BJ (cell line): ENCODE measurements at places on chromosomes 5 and 9. TPM values are rescaled to one million over a fixed set of nuclear protein-coding genes. Genes with fewer than 3 reads are reported as not detected.
A peak's percentile ranks its signal among the peaks of the same experiment; 100 is the strongest.

The SLC22A4 gene
- polyA plus RNA-seq: 18.0 and 19.3 TPM in 2 replicates

The SPINK7 gene
- polyA plus RNA-seq: not detected in 2 replicates

The TSTD2 gene
- 15.4 and 18.4 TPM in 2 replicates for polyA plus RNA-seq

The RNF183 gene
- not detected in 2 replicates for polyA plus RNA-seq

GRCh38 chr5:964821-965220 is 43.8 kb upstream of the NKD2 start:
- no peak for DNase-seq

DNA sequence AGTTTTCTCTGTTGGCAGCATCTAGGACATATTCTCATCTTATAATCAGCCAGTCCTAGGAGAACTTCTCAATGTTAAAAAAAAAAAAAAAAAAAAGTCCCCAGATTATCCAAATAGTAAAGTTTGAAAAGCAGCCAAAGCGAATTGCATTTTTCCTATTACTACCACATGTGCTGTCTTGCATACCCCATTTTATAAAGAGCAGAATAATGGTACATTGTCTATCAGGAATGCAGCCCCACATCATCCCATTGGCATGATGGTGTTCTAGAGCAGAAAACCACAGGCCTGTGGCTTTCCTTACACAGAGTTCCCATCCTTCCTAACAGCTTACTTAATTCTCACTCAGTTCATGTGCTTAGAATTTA is 381.6 kb downstream of the TMEM38B start:
- peak; percentile 42 for DNase-seq

GRCh38 chr9:108779551-108780325 is 76.0 kb downstream of the ACTL7B start:
- no peak for DNase-seq
